Fibroblast of skin of left biceps (primary cell): ENCODE measurements at places on chromosomes 16 and 17.

GRCh38 chr17:46772475-46773220 is 45.8 kb downstream of the WNT3 start:
- no peak for DNase-seq

DNA sequence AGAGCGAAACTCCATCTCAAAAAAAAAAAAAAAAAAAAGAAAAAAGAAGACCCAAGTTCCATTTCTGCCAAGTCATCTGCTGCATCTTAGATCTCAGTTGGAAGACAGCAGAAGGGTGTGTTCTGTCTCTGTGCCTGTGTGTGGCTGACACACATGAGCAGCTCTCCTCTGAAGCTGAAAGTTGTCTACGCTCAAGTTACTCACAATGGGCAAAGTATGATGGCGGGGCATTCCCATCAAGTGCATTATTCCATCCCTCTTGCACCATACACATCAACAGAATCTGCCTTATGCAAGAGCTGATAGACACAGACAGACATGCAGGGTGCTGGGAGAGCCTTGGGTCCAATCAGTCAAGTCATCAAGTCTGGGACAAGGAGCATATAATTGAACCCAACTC is 402.2 kb downstream of the XYLT1 start:
- no peak for DNase-seq

- no peak for DNase-seq
These were observed 28.9 kb upstream of the SEC14L1 start for GRCh38 chr17:77111934-77112296.

DNA sequence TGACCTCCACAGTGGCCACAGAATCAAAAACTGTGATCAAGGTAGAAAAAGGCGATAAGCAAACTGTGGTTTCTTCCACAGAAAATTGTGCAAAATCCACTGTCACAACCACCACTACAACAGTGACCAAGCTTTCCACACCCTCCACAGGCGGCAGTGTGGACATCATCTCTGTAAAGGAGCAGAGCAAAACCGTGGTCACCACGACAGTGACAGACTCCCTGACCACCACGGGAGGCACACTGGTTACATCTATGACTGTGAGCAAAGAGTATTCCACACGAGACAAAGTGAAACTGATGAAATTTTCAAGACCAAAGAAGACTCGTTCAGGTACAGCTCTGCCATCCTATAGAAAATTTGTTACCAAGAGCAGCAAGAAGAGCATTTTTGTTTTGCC is 83.6 kb downstream of the C17orf58 start:
- no peak for DNase-seq

GRCh38 chr16:20822521-20823325 is 16.4 kb downstream of the REXO5 start:
- no peak for DNase-seq

DNA sequence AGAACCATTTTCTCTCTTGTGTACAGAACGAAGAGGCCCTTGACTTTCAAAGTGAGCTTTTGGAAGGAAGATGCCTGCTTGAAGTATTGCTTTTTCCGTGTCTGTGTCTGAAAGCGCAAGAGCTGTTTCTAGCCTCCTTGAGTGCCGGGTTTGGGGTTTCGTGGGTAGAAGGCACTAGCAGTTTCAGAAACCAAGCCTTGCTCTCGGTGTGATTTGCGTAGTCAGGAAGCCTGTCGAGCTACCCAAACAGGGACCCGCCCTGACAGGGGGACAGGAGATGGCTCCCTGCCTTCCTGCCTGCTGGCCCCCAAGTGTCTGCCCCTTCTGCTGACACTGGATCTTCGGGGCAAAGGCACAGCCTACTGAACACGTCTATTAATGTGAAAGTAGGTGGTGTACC is 322.0 kb downstream of the MAF start:
- DNase-seq, result no peak

- no peak for DNase-seq
These were observed 11.5 kb downstream of the UBALD2 start for GRCh38 chr17:76276461-76277299.

GRCh38 chr17:28521311-28522085 is 15.3 kb downstream of the FOXN1 start:
- no peak for DNase-seq

DNA sequence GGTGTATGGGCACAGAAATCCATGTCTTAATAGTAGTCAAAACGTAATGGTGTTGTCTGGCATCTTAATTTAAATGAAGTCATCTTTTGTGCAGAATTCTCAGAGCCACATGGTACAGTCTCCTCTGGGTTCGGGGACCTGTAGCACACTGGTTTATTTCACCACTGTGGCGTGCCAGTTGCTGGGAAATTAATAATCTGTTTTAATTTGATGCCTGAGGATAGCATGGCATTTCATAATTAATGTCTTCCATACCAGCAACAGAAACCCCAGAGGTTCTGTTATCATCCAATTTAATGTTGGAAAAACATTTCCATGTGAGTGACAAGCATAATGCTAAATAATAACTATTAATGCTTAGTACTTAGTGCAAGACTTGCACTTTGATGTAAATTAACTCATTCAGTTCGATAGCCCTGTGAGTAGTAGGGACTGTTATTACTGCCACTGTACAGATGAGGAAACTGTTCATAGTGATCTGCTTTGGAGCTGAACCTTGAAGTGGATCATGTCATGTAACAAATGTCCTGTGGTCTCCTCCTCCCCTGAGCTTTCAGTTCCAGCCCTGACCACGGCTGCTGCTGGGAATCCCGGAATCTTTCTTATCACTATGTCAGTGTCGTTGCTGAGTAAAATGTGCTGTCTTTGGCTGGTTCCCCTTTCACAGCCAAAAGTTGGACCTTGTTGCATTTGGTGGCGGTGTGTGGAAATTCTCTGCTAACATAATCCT is 51.2 kb downstream of the SNX29 start:
- no peak for DNase-seq

- no peak for DNase-seq
These were observed 5.9 kb downstream of the CTF1 start for GRCh38 chr16:30902029-30902972.

- DNase-seq, result no peak
These were observed 14.0 kb upstream of the COTL1 start for GRCh38 chr16:84631886-84632285.

DNA sequence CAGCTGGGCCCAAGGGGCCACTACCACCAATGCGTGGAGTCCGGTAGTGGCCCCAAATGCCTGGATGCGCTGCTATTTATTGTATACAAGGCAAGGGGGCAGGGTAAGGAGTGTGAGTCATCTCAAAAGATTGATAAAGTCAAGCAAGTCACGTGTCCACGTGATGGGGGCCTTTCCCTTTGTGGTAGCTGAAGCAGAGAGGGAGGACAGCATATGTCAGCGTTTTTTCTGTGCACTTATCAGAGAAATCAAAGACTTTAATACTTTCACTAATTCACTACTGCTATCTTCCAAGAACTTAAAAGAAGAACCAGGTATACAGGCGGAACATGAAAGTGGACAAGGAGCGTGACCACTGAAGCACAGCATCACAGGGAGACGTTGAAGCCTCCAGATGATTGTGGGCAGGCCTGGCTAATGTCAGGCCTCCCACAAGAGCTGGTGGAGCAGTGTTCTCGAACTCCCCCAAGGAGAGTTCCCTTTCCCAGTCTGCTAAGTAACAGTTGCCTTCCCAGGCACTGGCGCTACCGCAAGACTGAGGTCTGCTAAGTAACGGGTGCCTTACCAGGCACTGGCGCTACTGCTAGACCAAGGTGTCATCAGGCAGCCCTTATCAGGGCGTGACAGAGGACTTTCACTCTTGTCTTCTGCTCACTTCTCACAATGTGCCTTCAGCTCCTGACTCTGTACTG is 10.8 kb upstream of the ASB16 start:
- DNase-seq, result no peak

- no peak for DNase-seq
These were observed 4.9 kb downstream of the P3H4 start for GRCh38 chr17:41806685-41807445.

DNA sequence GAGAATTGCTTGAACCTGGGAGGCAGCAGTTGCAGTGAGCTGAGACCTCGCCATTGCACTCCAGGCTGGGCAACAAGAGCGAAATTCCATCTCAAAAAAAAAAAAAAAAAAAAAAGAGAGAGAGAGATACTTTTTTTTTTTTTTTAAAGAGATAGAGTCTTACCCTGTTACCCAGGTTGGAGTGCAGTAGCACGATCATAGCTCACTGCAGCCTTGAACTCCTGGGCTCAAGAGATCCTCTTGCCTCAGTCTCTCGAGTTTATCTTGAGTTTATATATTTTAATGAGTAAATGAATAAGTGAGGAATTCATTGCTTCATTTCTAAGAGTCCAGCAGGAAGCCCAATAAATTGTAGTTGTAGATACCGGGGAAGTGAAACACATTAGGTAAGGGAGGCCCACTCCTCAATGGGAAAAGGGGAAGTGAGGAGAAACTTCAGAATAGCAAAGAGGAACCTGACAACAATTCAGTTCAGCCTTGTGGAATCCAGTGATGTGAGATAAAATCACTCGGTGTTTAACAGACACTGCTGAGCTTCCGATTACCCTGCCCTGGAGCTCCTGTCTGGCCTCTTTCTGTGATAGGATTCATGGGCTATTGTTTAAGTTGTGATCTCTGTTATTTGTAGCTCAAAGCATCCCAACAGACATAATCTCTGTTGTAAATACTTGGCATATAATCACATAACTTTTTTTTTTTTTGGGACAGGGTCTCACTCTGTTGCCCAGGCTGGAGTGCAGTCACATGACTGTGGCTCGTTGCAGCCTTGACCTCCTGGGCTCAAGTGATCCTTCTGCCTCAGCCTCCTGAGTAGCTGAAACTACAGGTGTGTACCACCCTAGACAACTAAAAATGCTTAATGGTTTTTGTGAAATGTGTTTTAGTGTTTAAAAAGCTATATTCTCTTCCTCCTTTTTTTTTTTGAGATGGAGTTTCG is 15.8 kb upstream of the ITGAM start:
- DNase-seq, result no peak

GRCh38 chr17:50691550-50692447 is 15.9 kb downstream of the ANKRD40 start:
- no peak for DNase-seq

DNA sequence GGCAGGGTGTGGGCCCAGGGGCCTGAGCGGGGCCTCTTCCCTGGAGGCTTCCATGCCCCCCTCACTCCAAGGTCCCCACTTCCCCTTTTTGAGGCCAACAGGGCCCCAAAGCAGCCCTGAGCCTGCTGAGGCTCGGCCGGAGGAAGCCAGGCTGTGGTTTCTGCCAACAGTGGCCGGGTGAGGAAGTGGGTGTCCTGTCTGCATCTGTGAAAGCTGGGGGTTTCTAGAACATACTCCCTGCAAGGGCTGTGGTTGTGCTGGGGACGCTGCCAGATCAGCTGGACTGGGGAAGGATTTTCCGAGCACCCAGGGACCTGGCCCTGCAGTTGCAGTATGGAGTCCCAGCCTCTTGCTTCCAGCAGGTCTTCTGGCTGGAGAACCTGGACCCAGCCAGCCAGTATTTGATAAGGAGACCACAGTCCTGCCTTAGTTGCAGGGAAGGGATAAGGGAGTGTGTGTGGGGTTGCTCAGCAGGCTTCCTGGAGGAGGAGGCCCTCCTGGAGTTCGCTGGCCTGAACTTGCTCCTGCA is 15.7 kb downstream of the ADCY7 start:
- no peak for DNase-seq

- DNase-seq, result no peak
These were observed 14.1 kb upstream of the SLC16A5 start for GRCh38 chr17:75073618-75074047.

DNA sequence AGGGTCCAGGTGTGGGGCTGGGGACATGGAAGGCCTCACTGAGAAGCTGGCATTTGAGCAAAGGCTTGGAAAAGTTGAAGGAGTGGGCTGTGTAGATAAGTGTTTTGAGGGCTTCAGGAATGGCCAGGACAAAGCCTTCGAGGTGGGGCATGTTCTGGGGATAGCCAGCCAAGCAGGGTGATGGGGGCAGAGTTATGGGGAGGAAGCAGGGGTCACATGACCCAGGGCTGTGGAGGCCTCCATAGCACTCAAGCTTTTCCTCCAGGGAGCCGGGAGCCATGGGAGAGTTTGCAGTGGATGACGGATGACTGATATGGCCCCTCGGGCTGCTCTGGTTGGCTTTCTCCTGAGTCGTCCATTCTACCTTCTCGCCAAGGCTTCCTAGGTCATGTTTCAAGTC is 27.6 kb downstream of the PLCG2 start:
- no peak for DNase-seq
